ENCODE measurements at places on chromosomes 6 and 20.

DNA sequence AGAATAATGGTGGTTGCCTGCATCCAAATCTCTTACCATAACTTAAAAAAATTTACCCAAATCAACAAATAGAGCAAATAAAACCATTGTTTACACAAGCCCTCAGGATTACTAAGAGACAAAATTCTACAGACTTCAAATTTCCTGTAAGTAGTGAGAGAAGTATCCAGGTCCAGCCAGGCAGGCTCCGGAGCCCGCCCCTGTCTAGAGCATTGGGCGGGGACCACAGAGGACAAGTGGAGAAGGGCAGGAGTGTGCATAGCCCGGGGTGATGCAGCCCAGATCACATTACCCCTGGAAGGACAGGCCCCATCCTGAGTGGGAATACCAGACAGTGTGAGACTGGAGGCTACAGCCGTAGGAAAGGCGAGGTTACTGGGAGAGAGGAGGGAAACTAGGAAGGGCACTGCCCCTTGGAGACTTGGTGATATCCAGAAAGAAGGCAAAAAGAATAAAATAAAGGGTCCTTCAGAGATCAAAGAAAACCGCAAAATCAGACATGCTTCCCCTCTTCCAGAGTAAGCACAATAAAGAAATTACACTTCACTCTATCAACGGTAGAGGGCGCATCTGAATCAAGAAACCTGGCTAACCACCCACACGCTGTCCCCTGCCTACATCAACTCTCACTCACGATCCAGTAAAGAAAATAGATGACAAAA lies 26.6 kb downstream of the RIN2 start:
- no peak for DNase-seq

DNA sequence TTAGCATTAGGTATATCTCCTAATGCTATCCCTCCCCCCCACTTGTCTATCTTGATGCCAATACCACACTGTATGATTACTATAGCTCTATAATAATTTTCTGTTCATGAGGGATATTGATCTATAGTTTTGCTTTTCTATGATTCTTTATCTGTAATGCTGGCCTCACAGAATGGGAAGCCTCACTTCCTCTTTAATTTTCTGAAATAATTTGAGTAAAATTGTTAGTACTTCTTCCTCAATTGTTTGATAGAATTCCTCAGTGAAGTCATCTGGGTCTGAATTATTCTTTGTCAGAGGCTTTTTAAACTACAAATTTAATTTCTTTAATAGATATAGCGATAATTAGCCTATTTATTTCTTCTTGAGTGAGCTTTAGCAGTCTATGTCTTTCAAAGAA lies 31.2 kb downstream of the SIRPD start:
- DNase-seq: no peak

- no peak for DNase-seq
Measured at GRCh38 chr6:10633216-10633615, 61.2 kb downstream of the C6orf52 start.

DNA sequence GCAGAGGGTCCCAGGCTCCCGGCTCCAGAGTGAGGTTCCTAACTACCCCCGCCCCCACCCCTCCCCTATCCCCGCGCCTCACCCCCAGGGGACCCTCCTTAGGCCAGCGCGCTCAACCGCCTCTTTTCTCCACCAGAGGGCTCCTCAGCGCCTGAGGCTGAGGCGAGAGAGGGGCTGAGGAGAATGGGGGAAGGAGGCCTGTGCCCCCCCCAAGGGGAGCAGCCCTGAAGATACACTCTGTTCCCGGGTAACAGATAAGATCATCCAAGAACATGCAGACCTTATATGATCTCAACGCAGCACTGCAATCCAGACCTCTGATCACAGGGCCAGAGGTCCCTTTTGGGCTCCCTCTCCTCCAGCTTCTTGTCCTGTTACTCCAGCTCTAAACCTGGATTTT lies 43.3 kb upstream of the MRPS10 start:
- DNase-seq: peak; percentile 82

- DNase-seq: no peak
Measured at GRCh38 chr6:150547502-150548222, 52.0 kb upstream of the PLEKHG1 start.

- DNase-seq: no peak
Measured at GRCh38 chr6:43465948-43466347, 10.6 kb upstream of the DLK2 start.

DNA sequence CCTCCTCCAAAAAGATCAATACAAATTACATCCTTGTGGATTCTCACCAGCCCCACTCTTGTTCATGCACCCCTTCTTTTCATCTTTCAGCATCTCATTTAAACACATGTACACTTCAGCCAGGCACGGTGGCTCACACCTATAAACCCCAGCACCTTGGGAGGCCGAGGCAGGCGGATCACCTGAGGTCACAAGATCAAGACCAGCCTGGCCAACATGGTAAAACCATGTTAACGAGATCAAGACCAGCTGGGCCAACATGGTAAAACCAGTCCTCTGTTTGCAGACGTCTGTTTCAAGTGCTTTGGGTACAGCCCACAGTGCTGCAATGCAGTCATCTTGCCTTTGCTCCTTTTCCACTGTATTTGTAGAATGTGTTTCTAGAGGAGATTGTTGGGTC lies 45.3 kb downstream of the ZMYND8 start:
- DNase-seq: no peak

- DNase-seq: no peak
Measured at GRCh38 chr6:85565736-85566135, 27.9 kb downstream of the SNX14 start.

GRCh38 chr6:154542747-154543146 lies 32.3 kb upstream of the CNKSR3 start:
- no peak for DNase-seq

DNA sequence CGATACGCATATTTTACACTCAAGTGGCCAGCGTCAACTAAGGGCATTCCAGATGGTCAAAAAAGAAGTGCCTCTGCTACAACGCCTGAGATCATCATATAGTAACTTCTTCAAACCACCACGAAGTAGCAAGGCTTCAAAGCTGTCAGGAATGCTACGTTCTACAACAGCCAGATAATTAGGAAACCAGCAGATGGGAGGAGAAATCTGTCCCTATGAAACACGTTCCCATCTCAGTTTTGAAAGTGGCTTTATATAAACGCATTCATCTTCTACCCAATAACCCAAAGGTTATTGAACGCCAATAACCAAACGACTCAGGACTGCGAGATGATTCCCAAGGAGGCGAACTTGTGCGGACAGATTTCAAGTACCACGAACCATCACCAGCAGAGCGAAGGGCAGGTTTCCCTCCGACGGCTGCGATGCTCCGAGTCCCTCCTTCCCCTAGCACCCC lies 1.2 kb downstream of the ABHD12 start:
- no peak for DNase-seq

GRCh38 chr6:18339599-18339998 lies 47.6 kb upstream of the RNF144B start:
- no peak for DNase-seq

All from activated CD8-positive, alpha-beta memory T cell treated with anti-CD3 and anti-CD28 coated beads for 24 hours (primary cell).